ENCODE measurements at places on chromosomes 2 and 18. TPM values are rescaled to one million over a fixed set of nuclear protein-coding genes. Genes with fewer than 3 reads are reported as not detected.

GRCh38 chr2:15531095-15531854, 29.9 kb downstream of the NBAS start:
- no peak for DNase-seq

- no peak for DNase-seq
These were observed 69.0 kb downstream of the CPO start for GRCh38 chr2:207008105-207008990.

GRCh38 chr2:170530284-170530745, 184.8 kb upstream of the SP5 start:
- DNase-seq: no peak

- DNase-seq: no peak
These were observed 371 bp downstream of the MDH1B start for GRCh38 chr2:206764673-206765241.

DNA sequence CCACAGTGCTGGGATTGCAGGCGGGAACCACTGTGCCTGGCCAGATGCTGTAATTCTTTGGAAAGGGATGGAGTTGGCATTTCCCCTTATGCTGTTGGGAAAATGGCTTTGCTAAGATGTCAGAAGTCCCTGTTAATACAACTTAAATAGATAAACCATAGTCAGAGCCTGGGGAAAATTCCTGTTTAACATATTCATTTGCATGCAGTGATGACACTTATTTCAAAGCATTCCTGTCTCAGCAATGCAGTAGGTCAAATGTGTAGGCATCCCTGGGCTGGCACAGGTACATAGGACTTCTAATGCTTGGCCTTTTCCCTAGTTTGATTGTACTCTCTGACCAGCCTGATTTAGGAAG, 38.6 kb downstream of the RAMP1 start:
- no peak for DNase-seq

DNA sequence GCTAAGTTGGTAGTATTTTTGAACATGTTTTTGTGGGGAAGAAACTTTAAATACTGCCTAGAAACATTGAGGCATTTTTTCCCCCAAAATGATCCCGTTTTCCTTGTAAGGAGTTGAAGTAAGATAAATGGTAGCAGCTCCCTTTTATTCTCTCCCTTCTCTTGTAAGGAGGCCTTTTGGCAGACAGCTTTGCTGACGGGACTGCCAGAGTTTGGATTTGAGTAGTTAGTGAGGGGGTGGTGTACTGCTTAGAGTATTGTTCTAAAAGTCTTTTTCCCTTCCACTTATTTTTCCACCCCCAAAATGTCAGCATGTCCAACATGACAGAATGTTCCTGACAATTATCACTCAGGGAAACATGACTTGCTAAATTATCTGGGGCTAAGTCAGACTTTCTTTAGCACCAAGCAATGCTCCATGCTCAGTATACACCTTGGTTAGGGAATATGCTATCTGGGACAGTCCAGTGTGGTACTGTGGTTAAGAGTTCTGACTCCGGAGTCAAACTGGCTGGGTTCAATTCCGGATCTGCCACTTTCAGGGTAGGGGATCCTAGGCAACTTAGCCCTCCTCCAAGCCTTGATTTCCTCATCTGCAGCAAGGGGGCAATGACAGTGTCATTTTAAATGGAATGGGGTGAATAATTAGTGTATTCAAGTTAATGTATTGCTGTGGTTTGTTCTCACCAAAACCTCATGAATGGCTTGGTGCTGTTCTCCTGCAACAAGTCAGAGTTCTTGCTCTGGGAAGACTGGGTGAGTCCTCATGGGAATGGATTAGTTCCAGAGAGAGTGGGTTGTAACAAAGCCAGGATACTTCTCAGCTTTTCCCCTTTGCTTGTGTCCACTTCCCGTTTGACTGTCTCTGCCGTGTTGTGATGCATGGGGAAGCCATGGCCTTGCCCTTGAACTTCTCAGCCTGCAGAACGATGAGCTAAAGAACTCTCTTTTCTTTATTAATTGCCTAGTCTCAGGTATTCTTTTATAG, 116.2 kb downstream of the TANC1 start:
- no peak for DNase-seq

DNA sequence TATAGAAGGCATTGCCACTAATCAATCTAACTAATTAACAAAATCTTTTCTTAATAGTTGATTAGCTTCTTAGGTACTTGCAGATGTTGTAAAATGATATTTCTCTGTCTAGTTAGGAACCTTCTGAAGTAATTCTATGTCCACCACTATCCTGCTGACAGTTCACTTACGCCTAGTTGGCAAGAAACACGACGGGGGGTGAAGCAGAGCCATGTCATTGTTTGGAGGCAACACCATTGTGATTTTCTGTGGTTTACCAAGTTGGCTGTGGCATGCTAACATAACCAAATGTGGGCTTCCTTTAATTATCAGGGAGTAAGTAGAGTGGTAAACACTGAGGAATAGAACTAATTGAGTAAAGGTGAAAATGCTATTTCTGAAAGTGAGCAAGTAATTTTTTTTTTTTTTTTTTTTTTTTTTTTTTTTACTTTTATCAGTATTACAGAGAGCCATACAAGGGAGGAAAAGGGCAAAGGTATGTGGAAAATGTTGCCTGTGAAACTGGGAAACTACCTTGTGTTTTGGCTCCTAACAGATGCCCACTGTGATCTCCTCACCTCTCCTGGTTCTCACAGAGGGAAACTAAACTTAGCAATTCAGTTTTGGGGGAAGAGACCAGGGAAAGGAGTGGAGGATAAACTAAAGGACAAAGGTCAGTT, 126.8 kb downstream of the MEIS1 start:
- no peak for DNase-seq

DNA sequence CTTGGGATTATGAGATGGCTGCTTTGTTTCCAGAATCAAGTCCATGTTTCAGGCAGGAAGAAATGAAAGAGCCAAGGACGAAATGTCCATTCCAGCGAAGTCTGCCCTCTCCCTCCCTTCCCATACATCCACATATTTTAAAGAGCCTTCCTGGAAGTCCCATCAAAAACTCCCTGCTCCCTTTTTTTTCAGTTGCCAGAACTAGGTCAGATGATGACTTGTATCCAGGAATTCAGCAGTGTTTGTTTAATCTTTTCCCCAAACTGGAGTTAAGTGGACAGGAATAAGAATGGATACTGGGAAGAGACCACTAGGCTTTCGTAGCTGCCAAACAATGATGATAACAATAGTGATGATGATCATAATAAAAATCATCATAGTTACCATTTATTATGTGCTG, 198.7 kb downstream of the MEIS1 start:
- no peak for DNase-seq

DNA sequence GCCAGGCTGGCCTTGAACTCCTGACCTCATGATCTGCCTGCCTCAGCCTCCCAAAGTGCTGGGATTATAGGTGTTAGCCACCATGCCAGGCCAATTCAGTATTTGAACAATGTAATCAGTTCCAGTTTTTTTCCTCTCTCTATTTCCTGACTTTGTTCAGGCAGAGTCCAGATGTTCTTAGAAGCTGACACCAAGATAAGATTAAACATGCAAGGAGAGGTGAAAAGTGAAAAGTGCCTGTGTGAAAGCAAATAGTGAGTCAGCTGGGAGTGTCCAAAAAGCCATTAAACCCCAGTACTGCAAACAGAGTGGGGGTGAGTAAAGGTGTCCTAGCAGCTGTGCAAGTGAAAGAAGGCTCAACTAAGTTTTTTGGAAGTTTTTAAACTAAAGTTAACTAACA, 231.5 kb downstream of the PTH2R start:
- DNase-seq: no peak

NTSR2 gene
- polyA plus RNA-seq: not detected

SALL3 gene
- 0.18 TPM for polyA plus RNA-seq

ITGB6 gene
- polyA plus RNA-seq: 0.64 TPM

LOXHD1 gene
- polyA plus RNA-seq: 0.85 TPM

SERPINB13 gene
- not detected for polyA plus RNA-seq

Data from left renal pelvis (tissue), 4 donors.